ENCODE measurements at places on chromosomes 13 and 19.

DNA sequence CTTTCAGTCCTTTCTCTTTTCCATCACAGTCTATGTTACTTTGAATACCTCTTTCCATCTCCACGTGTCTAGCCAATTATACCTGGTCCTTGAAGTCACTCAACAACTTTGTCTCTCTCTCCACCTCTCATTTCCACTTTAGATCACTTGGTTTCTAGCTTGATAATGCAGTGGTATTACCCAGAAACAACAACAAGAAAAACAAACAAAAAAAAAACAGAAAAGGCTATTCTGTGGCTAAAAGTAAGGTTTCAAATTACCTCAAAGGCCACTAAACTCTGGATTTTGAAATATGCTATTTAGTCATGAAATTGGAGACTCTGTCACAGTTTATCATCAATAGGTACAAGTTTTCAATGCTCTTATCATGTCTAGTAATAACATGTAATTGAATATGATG is 184.8 kb downstream of the PCDH9 start:
- DNase-seq, result no peak

DNA sequence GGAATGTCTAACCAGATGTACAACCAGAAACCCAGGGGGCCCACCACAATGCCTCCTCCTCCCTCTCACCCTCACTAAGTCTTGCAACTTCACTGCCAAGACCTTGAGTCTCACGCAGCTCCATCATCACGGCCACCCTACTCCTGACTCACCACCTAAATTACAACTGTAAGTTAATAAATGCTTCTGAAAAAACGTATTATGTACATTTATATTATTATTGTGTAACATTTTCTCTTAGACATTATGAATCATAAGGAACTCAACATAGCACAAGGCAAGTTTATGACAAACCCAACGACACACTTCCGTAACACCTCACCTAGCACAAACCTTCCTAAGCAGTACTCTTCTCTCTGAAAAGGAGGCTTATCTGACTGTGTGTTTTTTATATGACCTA is 20.7 kb downstream of the MIPEP start:
- no peak for DNase-seq

GRCh38 chr19:50978772-50979390 is 4.8 kb downstream of the KLK7 start:
- DNase-seq, result no peak

DNA sequence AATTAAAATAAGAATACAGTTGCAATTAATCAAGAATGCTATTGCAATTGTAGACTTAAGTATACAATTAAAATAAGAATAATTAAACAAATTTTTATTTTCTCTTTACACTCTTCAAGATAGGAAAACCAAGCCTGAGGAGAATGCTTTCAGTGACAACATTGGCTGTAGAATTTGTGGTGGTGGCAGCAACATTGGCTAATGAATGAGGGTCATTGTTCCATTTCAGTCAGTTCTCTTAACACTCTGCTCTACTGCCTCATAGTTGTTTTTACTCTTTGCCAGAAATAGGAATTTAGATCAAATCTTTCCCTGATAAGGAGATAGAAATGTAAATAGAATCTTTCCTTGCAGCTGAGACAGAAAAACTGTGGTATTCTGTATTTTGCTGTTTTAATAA is 391.6 kb downstream of the PCDH20 start:
- no peak for DNase-seq

GRCh38 chr19:43362179-43362578 is 8.7 kb downstream of the CD177 start:
- DNase-seq, result no peak

DNA sequence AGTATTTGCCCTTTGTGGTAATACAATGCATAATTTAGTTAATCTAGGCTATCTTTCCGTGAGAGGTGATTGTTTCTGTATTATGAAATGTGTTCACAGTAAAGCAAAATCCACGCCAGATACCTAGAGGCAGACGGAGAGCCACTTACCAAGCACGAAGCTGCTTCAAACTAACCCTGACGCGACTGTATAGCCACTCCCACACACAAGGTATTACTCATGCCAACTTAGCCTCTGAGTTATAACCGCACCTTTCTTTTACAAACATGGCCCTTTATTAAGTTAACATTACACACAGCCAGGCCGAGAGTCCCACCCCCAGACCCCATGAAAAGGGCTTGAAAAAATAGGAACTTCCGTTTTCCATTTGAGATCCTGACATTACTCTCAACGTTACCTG is 185.7 kb downstream of the ABCC4 start:
- no peak for DNase-seq
